Progenitor cell of endocrine pancreas (in vitro differentiated cells): ENCODE measurements at places on chromosomes 11 and 22. TPM values are rescaled to one million over a fixed set of nuclear protein-coding genes. Genes with fewer than 3 reads are reported as not detected.

Gene PGR
- not detected in 2 replicates for total RNA-seq

DNA sequence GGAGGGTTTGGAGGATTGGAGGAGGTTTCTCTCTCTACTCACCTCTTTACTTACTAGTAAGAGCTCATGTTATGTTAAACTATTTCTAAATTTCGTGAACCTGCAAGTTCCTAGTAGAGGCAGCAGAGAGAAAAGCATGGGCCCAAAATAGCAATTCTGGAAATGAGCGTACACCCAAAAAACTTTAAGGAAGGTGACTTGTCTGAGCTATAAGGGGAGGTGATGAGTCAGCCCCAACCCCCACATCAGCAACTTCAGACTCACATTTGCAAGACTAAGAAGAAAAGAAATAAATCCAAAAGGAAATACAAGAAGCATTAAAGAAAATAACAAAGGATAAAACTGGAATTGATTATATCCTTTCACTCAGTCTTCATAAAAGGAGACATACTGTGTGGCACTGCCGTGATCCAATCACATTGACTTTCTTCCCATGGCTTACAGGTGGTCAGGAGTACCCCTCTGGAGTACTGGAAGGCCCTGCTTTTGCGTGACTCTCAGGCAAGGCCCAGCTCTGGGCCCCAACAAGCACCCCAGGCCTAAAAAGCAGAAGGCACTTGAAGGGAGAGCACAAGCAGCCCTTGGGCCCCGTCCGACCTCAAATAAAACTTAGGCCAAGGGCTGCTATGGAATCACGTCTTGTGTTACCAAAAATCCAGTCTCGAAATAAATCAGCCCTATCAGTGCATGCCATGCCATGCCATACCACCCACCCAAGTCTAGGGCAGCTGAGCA, 14.3 kb downstream of the PACSIN2 start:
- DNase-seq, result no peak

GRCh38 chr11:126654886-126655806, 299.7 kb downstream of the ST3GAL4 start:
- DNase-seq, result no peak

Gene MMP12
- total RNA-seq, result not detected in 2 replicates

DNA sequence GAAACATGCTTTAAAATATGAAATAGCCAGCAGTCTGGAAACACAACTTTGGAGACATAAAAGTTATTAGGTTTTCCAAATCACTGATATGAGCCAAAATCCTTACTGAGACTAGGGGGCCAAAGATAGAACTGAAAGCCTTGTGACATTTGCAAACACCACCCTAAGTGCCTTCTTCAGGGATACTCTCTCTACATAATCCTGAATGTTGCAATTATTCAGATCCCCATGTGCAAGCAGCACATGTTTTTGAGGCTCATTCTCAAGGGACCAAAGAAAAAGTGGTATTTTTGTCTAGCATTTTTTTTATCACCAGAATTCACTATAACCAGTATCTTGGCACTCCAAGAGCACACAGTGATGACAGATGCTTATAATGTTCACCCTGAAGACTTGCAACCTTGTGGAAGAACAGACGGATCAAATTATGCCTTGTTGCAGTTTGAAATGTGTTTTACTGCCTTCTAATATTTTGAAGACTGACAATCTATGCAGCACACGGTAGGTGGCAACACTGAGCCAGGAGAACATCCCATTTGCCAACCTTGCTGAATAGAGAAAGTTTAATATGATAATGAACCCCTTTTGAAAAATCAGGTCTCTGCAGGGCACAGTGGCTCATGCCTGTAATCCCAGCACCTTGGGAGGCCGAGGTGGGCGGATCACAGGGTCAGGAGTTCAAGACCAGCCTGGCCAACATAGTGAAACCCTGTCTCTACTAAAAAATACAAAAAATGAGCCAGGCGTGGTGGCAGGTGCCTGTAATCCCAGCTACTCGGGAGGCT, 78.5 kb downstream of the PLEKHA7 start:
- no peak for DNase-seq

DNA sequence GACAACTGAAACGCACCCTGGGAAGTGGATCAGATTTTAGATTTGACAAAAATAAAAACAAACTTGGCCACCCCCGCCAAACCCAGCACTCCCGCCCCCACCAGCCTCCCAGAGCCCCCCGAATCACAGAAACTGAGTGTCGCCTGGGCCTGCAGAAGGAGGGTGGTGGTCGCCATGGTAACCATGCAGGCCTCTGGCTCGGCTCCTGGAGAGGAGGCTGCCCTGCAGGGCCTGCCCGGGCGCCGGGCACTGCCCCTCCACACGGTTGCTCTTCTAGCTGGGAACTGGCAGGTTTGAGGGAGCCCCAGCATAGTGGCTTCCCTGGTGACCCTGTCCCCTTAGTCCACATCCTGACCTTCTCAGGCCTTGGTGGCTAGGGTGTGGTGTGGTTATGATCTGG, 19.3 kb downstream of the CACNA1I start:
- no peak for DNase-seq

DNA sequence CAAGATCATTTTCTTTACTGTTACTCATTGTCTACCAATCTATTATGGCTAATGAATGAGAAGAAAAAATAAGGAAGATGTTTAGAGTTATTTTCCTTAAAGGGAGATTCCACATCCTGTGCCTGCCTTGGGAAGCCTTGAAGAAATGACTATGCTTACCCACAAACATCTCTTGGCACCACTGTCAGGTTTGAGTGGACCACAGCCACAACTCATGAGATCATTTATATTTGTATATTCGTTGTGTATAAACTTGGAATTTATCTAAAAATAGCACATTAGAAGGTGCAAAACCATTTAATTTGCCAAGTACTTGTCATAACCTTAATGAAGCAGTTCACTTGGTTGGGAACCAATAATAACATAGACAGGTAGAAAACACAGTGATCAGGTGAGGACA, 740.8 kb downstream of the DLG2 start:
- no peak for DNase-seq

Gene MS4A4E
- not detected in 2 replicates for total RNA-seq

Gene ME3
- 6.3 and 8.6 TPM in 2 replicates for total RNA-seq

DNA sequence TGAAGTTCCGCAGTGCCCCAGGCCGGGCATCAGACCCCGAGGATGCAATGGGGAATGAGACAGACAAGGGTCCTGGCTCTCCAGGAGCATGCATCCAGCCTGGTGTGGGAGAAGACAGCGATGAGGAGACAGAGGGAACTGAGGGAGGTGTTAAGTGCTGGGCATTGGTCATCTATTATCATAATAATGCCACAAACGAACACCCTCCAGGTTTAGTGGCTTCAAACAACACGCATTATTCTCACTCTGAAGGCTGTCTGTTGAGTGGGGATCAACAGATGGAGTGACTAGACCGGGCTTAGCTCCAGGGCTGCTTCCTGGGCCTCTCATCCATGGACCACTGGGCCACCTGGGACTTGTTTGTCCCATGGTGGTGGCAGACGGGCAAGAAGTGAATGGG, 48.6 kb downstream of the MCM5 start:
- no peak for DNase-seq

- peak; percentile 84 for DNase-seq
Observed at GRCh38 chr11:925496-926301, at the start of gene AP2A2. Gene AP2A2 (plus strand): TSS chr11:925870. CDS start chr11:926022, 152 bp downstream.

- no peak for DNase-seq
Observed at GRCh38 chr11:118885831-118886565, 2.3 kb downstream of the CXCR5 start.

DNA sequence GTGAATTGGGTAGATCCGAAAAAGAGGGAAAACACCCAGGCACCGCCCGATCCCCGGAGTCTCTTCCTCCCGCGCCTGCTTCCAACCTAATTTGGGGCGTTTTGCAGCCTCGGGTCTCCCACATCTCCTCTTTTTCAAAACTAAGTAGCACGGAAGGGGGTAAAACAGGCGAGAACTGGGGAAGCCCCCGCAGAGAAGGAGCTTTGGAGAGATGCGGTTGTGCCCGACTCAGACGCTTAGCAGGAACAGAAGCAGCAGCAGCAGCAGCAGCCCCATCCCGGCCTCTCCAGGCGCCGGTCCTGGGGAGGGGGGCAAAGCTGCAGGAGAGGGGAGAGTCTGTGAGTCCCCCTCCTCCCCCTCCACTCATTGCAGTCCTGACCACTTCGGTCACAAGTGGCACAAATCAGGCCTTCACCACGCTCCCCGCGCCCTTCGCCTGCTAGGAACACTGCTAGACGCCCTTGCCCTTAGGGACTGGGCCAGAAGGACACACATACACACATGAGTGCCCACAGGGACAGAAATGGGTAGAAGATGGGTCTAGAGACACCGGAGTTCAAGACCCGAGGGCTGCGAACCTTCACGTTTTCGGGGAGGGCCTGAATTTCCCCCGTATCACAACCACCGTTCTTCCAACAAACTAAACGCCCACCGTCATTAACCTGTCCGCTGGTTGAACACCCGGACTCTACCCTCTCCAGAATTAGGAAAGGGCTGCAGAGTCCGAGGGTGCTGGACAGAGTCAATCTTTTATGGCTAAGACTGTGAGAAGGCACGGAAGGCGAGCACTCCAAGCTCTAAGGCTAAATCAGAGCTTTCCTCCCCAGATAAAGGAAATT, 98.3 kb upstream of the HSD17B12 start:
- no peak for DNase-seq

DNA sequence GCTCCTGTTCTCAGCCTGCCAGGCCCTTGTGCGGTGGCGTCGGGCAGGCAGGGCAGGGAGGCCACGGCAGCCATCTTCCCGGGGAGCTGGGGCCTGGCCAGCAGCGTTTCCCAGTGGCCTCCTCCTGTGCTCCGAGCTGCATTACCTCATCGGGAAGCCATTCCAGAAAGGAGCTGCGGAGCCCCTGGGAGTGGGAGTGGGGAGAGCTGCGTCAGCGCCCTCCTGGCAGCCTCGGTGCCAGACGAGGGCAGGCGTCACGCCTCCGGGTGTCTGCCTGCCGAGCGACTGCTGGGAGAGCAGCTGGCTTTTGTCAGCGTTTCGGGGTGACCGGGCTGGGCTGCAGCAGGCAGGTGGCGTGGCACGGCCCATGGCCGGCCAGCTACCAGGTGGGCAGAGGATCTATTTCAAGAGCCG, 30.9 kb upstream of the WNT7B start:
- DNase-seq, result no peak

- no peak for DNase-seq
Observed at GRCh38 chr11:86438685-86439084, 64.0 kb downstream of the CCDC81 start.

DNA sequence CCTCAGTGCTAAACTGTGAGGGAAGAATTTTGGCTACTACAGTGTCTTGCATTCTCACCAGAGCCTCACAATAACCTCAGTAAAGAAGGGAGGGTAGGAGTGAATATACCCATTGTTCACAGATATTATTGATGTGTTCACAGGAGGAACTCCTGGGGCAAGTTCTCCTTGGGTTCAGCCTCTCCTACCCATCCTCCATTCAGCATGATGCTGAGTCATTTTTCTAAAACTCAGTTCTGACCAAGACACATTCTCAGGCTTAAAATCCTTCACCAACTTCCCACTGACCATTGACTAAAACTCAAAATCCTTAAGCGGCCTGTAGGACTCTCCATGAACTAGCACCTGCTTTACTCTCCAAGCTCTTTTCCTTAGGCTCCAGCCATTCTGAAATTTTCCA, 48.7 kb downstream of the SYTL2 start:
- no peak for DNase-seq

DNA sequence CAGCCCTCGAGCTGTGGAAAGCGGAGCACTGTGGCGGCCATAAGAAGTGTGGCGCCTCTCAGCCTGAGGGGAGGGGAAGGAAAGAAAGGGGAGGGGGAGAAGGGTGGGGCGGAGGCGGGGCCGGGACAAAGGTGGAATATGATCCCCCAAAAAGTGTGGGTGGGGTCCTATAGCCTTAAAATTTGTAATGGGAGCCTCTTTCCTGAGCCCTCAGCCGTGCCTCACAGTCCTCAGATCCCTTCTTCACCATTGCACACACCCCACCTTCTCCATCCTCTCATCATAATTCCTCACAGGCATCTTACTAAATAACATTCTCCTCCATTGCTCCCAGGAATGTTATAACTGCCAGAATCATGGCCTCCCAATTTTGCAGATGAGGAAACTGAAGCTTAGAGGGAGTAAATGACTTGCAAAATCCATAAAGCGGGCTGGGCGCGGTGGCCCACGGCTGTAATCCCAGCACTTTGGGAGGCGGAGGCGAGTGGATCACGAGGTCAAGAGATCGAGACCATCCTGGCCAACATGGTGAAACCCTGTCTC, 600 bp upstream of the RAB6A start:
- no peak for DNase-seq

Gene PHLDA2
- 1.2 and 1.9 TPM in 2 replicates for total RNA-seq

DNA sequence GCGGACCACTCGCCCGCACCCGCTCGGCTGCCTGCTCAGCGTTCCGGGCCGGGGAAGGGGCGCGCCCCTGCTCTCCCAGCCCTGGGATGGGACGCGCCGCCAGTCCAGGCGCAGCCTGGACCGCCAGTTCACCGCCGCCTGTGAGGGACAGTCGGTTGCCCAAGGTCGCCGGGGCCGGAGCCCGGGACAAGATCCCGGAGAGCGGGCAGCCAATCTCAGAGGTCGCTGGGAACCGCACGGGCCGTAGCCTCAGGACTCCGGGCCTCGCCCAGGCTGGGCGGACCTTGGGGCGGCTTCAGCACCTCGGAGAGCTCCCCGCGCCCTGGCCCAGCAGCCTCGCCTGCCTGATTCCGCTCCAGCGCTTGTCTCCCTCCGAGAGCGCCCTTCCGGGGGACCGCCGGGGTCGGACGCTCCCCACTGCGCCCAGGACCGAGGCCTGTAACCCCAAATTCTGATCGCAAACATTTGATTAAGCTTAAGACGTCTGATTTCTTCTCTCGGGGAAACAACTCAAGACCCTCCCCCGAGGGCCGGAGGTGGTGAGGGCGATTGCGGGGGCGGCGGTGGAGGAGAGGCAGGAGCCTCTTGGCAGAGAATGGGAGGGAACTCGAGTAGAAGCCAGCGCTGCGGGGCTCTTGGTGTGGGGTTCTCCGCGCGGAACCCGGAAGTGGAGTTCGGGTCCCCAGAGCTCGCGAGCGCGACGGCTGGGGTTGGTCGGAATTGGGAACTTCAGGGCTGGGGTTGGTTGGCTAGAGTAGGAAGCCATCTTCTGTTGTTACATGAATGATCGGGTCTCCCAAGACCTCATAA, 1.1 kb upstream of the CHRM4 start:
- peak; percentile 86 for DNase-seq

DNA sequence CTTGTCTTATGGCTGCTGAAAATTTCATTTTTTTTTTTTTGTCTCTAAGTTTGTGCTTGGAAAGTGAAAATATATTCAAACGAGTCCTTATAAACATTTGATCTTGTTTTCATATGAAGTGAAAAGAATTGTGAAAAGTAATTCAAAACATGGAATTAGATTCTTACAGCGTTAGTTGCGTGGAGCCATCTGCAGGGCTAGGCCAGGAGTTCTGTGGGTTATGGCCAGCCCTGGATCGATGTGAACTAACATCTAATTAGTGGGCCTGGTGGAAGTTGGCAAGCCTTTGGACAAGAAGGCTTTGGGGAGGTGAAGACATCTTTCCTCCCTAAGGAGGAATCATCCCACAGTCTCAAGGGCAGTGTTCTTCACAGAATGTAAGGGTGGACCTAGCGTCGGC, 37.2 kb downstream of the PARVA start:
- DNase-seq, result no peak

GRCh38 chr11:72776844-72777754, 16.7 kb downstream of the STARD10 start:
- DNase-seq, result no peak

- no peak for DNase-seq
Observed at GRCh38 chr11:44335052-44335760, 25.3 kb upstream of the ALX4 start.
